Dermis blood vessel endothelial cell (primary cell): ENCODE measurements at places on chromosomes 4 and X.

DNA sequence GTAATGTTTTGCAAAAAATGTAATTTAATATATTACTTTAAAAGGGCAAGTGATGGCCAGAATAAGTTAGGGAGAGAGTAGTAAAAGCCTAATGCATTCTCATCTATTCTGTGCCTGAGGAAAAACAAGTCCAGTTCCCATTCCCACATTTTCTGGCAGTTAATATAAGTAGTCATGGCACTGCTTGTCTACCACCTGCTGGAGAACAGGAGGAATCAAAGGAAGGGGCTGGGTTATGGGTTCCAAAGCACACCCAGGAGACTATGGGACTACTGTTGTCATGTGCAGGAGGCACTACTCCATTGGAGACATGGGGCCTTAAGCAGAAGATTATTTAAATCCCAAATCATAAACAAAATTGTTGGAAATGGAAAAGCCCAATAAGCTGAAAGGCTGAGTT, 2618.6 kb downstream of the ARAP2 start:
- DNase-seq: no peak

- no peak for DNase-seq
These were observed 60.9 kb upstream of the TRPC3 start for GRCh38 chr4:122012735-122013134.

GRCh38 chrX:10083809-10084208, 73.0 kb upstream of the CLCN4 start:
- peak; percentile 15 for DNase-seq

GRCh38 chr4:20362148-20362547, 110.4 kb downstream of the SLIT2 start:
- no peak for DNase-seq

DNA sequence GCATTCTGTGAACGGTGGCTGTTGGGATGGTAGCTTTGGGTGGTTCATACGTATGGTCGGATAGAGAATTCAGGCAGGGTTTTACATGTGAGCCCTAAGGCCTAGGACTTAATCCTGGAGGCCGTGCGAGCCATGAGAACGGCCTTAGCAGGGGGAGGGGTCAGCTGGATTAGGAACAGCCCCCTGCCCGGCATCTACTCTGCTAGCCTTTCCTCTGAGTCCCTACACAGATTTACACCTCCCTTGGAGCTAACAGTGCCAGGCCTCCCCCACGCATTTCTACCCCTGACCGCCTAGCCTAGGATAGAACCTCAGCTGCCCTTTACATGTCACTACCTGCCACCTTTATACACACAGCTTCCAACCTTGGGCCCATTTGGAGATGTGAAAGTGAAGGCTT, 7.1 kb downstream of the PRAF2 start:
- DNase-seq: no peak

DNA sequence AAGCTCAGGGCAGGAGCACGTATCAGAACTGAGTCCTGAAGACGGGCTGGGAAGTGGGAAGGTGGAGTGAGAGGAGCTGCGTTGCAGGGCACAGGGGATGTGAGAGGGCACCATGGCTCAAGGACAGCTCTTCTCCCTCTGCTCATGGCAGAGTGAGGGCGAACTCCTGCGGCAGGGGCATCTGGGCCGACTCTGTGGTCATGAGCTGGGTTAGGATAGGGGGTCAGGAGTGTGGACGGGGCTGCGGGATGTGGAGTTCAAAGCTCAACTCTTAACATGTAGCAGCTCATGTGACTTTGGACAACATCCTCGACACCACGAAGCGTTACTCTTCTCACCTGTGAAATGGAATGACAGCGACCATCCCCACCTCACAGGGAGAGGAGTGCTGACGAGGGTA, 19.4 kb upstream of the SORCS2 start:
- DNase-seq: no peak

DNA sequence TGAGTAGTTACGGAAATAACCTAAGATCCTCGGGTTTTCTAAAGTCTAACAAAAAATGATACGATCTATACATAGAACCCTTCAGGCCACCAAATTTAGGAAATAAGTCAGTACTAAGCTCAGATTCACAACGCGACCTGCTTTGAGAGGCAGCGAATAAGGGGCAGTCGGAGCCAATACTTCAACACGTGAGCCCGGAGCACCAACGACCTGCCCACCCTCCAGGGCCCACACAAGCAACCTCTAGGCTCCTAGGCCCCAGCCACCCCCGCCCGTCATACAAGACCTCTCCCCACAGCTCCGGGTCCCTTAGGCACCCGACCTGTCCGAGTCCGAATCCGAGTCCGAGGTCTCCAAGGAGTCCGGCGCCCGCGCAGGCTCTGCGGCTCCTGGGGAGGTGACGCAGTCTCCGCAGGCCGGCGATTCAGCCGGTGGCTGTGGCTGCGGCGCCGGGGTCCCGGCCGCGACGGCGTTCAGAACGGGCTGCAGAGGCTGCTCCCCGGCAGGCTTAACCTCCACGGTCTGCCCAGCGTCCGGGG, 580 bp downstream of the NAF1 start:
- peak; percentile 72 for DNase-seq

- DNase-seq: no peak
These were observed 91.0 kb downstream of the PDE5A start for GRCh38 chr4:119537586-119537985.

DNA sequence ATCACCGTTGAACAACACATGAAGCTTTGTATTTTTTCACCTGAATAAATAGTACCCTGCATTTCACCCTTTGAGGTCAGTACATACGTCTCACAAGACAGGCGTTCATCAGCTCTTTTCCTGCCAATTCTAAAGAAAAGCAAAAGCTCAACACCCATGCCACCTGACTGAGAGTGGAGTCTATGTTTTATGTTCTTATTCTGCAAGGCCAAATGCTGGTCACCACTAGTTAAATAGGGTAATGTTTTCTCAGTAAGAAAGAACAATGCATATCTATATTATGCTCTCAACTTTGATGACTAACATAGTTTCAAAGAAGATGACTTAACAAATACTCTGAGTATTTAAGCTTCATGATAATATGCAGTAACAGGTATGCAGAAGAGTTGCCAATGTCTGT, 336.3 kb upstream of the BMP3 start:
- DNase-seq: no peak

DNA sequence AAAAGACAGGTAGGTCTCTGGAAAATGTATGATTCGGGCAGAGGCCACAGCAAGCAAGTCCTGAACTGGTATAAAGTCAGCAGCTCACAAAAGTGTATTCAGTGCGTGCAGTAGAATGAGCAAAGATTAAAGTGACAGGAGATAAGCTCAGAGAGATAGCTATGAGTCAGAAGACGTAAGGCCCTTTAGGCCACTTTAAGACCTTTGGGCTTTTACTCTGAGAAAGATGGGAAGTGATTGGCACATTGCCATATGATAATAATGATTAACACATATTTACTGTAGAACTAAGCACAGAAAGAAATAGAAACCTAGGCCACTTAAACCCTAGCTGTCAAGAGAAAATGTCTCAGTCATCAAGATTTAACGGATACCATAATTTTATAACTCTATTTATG, 51.7 kb downstream of the TBCK start:
- DNase-seq: peak; percentile 30

GRCh38 chr4:24642981-24643547, 58.7 kb upstream of the DHX15 start:
- peak; percentile 74 for DNase-seq

GRCh38 chrX:16826207-16826606, 39.9 kb downstream of the TXLNG start:
- peak; percentile 64 for DNase-seq

GRCh38 chr4:86174506-86174905, 185.3 kb downstream of the MAPK10 start:
- DNase-seq: no peak

DNA sequence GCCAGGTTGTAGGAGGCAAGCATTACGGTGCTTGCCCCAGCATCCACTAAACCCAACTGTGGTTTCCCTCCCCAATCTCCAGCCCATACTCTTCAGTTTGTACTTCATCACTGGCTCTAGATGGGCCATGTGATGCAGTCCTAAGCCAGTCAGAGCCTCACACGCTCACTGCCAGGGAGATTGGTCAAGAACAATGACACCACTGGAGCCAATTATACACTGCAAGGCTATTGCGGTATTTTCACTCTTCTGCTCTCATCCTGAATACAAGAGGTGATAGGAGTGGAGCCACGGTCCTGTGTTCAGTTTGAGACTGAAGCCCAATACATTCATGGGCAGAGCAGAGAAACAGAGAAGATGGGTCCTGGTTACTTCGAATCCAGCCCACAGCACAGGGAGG, 58.4 kb downstream of the SEPSECS start:
- DNase-seq: no peak

- no peak for DNase-seq
These were observed 100.8 kb upstream of the CXorf66 start for GRCh38 chrX:140065961-140066662.

DNA sequence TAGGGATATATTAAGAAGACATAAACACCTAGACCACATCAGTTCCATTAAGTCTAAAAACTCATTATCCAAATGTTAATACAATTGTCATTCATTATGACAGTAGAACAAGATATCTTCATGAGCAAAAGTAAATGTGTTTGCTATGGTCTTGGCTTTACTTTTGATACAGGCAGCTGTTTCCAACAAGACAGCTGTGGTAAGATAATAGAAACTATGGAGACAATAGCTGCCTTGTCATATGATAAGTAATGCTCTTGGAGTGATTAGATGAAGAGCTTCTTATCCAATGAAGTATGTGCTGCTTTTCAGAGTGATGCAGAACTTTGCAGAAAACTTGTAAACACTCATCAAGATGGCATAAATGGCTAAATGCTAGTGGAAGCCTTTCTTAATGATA, 1066.0 kb downstream of the FSTL5 start:
- DNase-seq: no peak

DNA sequence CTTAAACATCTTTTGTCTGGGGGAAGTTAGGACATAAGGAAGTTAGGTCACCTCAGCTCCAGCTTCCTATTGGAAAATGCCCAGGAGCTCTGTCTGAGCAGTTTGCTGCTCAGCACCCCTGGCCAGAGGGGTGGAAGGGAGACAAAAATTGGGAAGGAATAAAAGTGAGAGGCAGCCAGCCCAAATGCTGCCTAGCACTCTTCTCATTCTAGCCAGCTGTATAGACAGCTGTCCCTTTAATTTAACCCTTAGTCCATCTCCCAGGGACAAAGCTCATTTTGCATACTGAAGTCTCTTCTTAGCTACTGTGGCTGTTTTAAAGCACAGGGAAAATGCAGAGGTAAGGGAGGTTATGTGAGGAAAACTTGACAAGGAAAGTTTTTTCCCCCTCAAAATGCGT, 89.5 kb upstream of the CITED1 start:
- peak; percentile 3 for DNase-seq

GRCh38 chr4:8343262-8343966, 73.9 kb downstream of the HTRA3 start:
- no peak for DNase-seq

GRCh38 chr4:184846531-184846930, 20.8 kb upstream of the ACSL1 start:
- DNase-seq: no peak

DNA sequence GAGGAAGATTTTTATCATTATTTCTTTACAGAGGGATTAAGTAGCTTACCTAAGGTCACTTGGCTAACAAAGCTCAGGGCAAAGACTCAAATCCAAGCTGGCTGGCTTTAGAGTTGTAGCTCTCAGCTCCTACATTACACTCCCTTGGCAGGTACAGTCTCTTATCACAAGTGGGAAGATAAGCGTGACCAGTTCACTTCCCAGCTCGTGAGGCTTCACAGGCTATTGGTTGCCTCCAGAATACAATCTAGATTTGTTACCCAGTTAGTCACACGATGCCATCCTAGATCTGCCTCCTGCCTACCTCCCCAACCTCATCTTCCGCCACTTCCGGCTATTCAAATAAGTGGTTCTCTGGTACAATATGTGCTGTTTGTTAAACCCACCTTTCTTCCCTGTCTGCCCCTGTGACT, 3.7 kb downstream of the MMRN1 start:
- DNase-seq: peak; percentile 87

DNA sequence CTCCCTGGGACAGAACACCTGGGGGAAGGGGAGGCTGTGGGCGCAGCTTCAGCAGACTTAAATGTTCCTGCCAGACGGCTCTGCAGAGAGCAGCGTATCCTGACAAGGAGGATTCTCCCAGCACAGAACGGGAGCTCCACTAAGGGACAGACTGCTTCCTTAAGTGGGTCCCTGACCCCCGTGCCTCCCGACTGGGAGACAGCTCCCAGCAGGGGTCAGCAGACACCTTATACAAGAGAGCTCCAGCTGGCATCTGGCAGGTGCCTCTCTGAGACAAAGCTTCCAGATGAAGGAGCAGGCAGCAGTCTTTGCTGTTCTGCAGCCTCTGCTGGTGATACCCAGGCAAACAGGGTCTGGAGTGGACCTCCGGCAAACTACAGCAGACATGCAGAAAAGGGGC, 44.5 kb upstream of the FAAH2 start:
- DNase-seq: no peak

- no peak for DNase-seq
These were observed 352.8 kb upstream of the PABPC5 start for GRCh38 chrX:91081873-91082272.

DNA sequence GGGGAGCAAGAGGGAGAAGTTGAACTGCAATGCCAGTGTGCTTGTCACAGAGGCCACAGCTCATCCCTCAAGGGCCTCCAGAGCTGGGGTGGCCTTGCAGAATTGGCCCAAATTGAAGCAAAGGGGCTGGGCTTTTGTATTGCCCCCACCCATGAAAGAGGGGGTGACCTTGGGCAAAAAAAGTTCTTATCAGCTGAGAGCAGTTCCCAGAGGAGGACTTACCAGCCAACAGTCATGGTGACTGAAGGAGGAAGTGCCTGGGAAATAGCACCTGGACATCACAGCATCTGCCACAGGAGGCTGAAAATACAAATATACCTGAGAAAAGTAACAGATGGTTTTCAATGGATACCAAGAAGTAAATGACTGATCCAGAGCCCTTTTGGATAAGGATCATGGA, 262.4 kb downstream of the MID1IP1 start:
- no peak for DNase-seq

DNA sequence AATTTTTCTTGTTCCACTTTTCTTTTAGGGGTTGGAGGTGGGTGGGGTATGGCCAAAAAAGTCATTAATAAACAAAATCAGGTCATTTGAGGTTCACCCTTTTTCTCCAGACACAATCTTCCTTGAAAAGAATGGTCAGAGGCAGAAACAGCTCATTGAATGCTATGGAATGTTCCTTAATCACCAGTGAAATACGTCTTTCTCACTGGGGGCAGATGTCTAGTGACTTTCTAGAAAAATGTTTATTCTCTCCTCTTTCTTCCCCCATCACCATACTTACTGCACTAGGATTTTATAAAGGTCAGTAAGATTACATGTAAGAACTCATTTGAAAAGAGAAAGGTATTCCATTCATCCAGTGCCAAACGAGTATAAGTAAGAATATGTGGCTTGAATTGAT, 44.5 kb downstream of the MGST2 start:
- no peak for DNase-seq
